ENCODE measurements at places on chromosomes 7 and 10.
A peak's percentile ranks its signal among the peaks of the same experiment; 100 is the strongest.

- no peak for DNase-seq
Observed at GRCh38 chr10:70982443-70982842, 94.1 kb upstream of the PCBD1 start.

DNA sequence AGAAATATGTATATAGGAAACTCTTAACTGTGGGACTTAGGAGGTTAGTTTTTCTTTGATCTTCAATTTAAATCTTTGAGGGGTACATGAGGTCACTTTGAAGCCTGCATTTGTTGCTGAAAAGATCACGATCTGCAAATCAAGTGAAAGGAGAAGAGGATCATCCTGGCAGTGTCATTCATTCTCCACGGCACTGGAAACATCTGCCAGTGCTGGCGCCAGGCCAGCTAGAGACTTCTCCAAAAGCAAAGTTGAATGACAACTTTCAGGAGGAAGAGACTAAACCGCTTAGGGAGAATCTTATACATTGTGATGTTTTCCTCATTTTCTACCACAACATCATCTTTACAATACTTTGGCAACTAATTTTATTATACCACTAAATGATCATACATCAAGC, 42.5 kb downstream of the MRC1 start:
- no peak for DNase-seq

DNA sequence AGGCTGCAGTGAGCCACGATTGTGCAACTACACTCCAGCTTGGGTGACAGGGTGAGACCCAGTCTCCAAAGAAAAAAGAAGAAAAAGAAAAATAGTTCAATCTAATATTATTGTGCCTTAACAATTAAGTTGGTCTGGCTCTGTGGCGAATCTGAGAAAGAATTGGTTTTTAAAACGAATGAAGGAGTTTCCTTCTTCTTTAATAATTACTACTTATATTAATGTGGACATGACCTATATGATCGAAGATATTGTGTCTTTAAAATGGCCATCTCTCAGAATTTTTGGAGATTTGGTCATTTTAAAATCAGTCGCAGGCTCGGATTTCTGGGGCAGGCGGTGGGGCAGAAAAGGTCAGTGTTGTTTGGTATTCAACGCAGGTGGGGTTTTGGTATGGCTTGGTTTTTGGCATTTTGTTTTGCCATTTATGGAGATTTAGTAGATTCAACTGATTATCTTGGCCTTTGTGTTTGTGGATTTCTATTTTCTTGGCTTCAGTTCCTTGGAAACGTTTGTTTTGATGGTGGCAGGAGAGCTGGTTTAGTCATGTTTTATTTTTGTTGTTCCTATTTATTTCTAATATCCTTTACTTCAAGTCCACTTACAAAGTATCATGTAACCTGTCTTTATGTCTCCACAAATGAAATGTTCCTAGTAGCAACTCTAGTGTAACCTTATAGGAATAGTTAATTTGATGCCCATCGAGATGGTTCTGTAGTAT, 178.8 kb upstream of the MKLN1 start:
- DNase-seq = no peak

DNA sequence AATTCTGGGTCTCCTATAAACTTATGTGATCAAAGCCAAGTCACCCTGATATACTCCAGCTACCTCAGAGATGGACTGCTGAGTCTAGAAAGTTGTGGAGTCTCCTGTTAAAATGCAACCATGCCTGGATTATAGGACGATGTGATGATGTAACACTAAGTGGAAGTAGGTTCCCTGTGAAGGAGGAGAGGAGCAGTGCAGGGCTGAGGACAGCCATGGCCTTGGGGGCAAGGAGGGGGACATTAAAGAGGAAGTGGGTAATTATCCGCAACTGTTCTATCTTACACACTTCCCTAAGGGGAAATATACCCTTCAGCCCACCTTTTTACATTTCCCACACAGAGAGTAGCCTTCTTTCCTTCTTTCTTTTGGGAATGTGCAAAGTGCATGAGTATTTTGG, 63.8 kb downstream of the MTPN start:
- no peak for DNase-seq

GRCh38 chr10:32139223-32140073, 83.2 kb upstream of the KIF5B start:
- peak; percentile 69 for DNase-seq

GRCh38 chr10:77618117-77618516, 19.5 kb downstream of the KCNMA1 start:
- no peak for DNase-seq

DNA sequence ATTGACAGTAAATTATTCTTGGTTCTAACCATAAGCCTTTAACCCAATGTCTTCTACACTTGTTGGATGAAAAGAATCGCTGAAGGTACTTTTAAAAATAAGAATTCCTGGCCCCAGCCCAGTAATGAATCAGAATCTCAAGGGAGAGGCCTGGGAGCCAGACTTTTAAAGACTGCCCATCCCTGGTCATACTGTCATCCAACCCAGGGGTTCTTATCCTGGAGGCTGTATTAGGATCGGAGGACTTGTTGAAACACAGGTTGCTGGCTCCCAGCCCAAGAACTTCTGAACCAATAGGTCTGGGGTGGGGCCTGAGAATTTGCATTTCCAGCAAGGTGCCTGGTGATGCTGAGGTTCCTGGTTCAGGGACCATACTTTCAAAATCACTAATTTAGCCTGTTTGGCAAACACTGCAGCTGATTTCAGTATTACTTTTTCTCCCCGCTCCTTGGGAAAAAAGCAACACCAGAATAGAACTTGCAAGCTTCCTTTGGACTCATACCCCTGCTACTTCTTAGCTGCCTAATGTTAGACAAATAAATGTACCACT, 79.5 kb upstream of the FAM133B start:
- DNase-seq = peak; percentile 74

DNA sequence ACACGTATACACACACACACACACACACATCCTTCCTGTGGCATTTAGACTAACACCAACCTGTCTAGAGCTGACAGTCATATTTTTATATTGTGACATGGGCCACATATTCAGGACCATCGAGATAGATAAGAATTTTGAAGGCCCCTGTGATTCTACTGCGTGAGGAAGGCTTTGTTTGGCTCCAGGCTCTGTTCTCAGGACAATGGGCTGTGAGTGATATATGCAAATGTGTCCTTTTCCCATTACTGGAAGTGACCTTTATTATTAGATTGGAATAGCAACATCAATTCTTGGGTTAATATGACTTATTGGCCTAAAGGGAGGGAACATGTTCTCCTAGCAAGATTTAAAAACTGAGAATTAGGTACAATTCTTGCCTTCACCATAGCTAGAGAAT, 156.1 kb downstream of the SPAG6 start:
- no peak for DNase-seq

- DNase-seq = no peak
Observed at GRCh38 chr7:75704928-75705327, 33.8 kb downstream of the HIP1 start.

DNA sequence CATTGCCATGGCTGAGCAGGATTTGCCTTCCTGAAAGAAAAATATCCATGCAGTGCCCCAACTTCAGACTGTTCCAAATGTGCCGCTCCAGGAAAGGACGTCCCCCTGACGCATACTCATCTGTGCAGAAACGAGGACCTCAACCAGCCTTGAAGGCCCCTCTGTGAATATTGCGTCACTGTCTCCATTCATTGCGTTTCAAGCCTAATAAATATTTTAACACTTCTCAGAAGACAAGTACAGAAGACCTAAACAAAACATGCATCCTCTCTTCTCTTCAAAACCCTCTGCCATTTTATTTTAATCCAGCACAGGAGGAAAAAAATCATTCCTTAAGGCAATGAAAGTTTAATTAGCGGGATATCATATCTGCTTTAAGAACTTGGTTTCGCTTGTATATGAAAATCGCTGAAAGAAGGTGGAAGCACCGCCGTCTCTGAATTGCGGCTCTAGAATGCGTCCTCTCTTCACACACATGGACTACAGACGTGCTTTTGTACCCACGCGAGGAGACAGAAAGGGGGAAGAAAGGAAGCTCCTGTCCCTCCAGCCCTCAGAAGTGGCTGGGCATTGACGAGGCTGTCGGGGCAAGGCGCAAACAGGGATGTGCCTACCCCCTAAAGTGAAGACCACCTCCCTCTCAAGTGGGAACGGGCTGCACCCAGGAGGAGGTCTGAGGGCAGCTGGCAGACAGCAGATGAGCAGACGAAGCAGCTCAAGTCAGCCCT, 36.8 kb downstream of the RGS10 start:
- DNase-seq = no peak

DNA sequence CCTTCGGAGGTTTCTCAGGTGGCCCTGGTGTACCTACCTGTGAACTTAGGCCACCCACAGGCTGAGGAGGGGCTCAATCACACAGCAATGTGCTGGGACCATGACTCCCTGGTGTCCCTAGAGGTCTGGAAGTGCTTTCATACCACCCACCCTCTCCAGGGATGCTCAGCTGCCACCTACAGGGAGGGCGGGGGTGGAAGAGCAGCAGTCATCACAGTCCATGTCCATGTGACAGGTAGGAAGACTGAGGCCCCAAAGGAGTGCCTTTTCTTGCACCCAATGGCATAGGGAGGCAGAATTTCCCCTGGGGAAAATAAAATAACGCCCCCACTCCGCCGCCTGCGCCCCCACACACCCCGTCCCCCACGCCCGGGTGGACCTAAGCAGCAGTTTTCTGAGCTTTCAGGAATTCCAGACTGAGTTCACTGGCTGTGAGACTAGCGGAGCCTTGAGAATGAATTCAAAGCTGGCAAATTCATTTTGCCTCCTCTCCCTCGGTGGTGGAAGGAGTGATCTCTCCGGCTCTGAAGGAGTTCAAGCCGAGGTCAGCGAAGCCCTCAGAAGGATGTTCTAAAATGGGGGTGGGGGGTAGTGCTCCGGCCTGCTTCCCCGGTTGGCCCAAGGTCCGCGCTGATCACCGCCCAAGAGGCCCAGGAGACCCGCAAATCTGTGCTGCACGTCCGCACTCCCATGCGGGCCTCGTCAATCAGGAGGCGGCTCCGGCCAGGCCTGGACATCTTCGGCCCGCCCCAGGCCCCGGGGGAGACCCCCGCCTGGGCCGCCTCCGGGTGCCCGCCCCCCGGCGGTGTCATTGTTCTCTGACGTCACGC, 2.1 kb upstream of the ZMIZ1 start:
- no peak for DNase-seq

GRCh38 chr7:16636555-16637101, 8.9 kb downstream of the ANKMY2 start:
- DNase-seq = no peak

DNA sequence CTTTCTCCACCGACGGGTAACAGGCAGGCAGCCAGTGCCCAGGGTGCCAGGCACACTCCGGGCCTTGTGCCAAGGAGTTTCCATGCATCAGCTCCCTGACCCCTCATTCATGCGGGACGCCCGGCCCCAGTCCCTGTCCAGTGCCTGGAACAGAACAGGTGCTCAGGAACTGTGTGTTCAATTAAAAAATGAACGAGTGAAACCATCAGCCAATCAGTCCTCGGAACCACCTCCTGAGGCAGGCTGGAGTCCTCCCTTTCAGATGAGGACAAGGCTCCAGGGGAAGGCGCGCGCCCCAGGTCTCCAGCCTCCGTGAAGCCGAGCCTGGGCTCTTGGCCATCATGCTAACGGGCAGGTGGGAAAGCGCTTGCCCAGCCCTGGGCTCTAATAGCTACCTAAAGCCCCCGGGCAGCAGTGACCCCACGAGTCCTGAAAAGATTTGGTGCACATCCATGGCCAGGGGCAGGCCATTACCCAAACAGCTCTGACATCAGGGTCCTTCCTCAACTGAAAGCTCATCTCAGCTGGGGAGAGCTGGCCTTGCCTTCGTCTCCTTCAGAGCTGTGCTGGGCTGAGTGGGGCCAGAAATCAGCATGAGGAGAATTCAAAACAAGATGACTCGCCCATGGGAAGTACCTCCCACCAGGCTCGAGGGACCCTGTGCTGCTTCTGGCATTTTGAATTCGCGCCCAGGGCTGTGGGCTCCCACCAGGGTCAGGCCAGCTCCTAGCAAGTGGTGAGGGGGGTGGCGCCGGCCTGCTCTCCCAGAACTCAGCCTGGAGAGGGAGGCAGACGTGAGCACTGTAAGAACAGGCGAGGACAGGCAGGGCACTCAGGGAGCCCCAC, 200.5 kb downstream of the MAD1L1 start:
- no peak for DNase-seq

DNA sequence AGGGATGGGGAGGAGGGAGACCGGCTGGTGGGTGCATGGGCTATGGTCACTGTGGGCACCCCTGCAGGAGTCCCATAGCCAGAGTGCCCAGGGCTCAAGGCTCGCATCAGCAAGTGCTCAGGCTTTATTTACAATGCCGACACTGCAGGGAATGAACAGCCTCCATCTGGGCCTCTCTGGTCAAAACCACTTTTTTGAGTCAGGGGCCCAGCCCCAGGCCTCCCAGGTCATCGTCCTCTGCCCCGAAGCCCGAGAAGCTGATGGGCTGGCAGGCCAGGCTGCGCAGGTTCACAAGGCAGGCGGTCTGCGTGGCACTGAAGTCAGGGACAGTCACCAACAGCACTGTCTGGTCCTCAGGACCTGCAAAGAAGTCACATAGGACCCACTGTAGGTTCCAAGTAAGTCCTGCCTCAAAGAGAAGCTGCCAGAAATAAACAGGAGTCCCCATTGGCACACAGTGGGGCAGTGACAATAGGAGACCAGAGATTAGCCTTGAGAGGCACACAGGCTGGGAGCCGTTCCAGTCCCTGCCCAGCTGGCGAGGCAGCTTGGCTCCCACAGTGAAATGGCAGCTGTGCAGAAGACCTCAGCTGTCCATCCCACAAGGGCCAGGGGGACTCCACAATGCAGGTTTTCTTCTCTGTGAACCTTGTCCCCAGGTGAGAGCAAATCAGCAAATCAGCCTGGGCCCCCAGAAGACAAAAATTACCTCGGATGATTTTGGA, 8.6 kb downstream of the POLD2 start:
- no peak for DNase-seq

GRCh38 chr7:15489383-15489782, 72.4 kb downstream of the AGMO start:
- DNase-seq = no peak

GRCh38 chr7:17242504-17242903, 55.9 kb upstream of the AHR start:
- no peak for DNase-seq

DNA sequence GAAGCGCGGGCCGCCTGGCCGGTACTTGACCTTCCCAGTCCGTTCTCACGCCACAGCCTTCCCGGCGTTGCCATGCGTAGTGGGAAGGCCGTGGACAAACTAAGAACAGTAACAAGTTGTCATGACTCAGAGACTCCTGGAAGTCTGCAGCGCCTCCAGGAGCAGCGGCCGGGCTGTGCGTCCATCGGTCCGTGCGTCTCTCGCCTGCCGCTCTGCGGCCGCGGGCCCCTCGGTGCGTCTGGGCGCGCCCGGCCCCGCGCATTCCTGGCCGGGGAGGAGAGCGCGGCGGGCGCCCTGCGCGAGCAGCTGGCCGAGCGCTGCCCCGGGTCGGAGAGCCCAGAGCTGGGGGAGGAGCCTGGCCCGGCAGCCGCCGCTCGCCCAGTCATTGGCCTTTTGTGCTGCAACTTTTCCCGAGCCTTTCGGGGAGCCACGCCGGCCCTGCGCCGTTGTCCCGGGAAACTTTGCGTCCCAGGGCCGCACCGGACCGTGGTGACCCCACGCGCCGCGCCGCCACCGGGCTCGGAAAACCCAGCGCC, 123.7 kb downstream of the TACC2 start:
- DNase-seq = no peak

All from activated CD4-positive, alpha-beta T cell treated with anti-CD3 and anti-CD28 coated beads, Interleukin-10, Interleukin-2, amounts not matched to agents 100 ng/mL and 50 ng/mL, durations not matched to agents 16 hours and 8 hours (primary cell).